ENCODE measurements at places on chromosomes 1 and 21.

DNA sequence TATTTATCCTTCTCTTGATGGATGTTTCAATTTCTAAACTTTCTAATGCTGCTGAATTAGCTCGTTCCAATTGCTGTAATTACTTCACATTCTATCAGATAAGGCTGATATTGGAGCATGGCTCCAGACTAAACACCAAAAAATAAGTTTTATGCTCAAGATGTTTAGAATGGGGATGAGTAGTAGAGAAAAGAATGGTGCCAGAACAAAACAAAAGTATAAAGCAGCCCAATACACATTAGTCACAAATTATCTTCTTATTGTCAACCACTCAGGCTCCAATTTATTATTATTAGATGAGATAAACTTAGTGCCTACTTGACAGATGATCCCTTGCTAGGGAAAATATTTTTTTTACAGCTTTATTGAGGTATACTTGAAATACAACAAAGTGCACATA, 21.8 kb downstream of the ATPAF1 start:
- DNase-seq = no peak

DNA sequence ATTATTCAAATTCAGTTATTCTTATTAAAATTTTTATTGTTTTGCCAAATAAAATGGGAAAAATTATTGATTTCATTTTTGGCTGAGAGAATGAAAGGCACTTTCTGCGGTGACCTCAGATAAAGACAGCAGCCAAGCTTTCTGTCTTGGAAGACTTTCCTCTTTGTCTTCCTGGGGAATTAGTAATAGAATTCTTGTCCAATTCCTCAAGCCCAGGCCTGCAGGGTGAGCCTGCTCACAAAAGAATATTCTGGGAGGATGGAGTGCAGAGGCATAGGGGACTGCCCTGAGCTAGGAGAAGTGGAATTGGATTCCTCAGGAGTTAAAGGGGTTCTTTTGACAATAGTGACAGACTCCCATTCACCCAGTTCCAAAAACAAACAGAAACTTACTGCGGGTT, 614.5 kb upstream of the ADGRL2 start:
- DNase-seq = no peak

DNA sequence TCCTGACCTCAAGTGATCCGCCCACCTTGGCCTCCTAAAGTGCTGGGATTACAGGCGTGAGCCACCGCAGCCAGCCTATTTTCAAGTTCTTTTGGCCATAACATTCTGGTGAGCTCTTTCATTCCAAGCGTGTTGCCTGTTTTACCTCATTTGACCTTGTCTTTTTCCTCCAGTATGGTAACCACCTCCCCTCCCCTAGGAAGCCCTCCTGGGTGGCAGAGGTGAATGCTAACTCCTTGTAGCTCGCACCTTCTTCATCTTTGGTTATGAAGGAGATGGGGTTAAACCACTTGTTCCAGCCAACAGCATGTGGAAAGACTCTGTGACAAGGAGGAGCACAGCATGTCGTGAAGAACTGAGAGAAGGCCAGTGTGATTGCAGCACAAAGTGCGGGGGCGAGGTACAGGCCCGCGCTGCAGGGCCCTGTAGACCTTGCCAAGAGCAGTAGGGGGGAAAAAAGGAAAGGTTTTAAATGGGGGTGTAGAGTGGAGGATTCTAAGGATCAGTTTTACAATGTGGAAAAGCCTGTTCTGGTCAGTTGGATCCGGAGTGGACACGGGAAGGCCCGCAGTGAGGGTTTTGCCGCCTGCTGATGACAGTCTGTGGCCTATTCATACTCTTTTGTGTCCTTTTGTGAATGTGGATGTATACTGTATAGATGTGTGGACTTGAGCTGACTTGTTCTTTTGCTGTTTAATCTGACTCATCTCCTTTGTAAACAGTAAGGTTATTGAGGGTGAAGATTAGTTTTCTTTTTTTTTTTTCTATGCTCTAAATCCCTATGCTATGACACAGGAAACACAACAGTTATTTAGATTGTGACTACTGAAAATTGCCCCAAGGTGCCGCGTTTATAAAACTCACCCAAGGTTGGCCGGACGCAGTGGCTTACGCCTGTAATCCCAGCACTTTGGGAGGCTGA, 7.5 kb upstream of the ZNF436 start:
- DNase-seq = no peak

DNA sequence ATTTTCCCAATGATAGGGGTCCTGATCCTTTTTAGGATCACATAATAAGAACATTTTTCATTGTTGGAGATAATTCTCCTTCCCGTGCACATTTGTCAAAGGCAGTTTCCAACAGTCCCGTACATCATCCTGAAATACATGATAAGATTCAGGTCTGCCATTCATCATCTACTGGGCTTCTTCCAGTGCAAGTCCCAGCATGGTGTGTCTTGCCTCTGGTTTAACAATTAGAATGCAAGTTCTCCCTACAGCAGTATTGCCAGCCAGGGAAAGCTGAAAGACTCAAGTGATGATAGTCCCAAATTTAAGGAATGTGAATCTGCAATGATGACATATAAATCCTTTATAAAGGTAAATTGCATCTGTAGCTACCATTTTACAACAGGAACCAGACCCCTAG, 146.2 kb downstream of the DAB1 start:
- no peak for DNase-seq

DNA sequence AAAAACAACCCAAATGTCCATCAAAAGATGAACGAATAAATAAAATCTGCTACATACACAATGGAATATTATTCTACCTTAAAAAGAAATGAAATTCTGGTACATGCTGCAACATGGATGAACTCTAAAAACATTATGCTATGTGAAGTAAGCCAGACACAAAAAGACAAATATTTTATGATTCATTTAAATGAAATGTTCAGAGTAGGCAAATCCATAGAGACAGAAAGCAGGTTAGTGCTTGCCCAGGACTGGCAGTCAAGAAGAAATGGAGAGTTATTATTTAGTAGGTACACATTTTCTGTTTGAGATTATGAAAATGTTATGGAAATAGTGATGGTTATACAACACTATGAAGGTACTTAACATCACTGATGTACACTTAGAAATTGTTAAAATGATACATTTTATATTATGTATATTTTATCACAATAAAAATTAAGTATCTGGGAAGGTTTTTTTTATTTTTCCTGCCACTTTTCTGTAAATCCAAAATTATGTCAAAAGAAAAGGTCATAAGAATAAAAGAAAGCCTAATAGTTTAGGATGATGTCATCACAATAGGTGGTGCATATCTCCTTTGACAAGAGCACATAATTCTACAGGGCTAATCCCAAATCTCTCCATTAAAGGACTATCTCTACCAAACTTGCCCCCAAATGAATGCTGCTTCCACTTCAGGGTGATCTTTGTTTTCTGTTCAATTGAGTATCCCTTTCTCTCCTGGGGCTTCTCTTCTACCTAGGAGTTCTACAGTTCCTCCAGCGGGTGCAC, 40.2 kb upstream of the FCER1A start:
- no peak for DNase-seq

All from activated T-helper 9 cell treated with anti-CD3 and anti-CD28 coated beads, Interleukin-2, amount 50 U/mL, for 16 hours (primary cell).